Panc1 (cell line): ENCODE measurements at places on chromosomes 4 and X.
A peak's percentile ranks its signal among the peaks of the same experiment; 100 is the strongest.

- no peak for DNase-seq
Observed at GRCh38 chr4:7864685-7865084, 75.0 kb downstream of the AFAP1 start.

DNA sequence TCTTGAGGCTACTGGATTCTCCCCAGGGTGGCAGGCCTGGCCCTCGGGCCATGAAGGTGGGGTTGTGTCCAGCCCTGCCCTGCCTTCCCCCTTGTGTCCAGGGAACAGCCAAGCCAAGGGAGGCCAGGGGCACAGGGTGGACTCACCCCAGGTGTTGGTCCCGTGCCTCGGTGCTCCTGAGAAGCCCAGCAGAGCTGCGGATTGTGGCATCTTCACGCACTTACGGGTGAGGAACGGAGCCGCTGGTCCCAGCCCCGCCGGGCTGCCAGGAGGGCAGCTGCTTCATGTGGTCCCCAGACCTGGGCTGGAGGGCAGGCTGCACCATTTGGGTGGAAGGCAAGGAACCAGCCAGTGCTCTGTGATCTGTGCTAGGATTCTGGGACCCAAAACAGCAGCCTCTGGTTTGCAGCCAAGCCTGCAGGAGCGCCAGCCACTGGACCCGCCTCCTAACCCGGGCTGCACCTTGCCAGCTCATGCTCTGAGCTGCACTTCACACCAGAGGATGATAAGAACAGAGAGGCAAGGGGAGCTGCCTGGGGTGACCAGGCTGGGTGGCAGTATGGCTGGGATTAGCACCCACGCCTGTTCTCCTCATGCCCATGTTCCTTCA, 36.1 kb upstream of the HMX1 start:
- no peak for DNase-seq

- DNase-seq, result no peak
Observed at GRCh38 chrX:105882581-105883275, 60.4 kb downstream of the NRK start.

DNA sequence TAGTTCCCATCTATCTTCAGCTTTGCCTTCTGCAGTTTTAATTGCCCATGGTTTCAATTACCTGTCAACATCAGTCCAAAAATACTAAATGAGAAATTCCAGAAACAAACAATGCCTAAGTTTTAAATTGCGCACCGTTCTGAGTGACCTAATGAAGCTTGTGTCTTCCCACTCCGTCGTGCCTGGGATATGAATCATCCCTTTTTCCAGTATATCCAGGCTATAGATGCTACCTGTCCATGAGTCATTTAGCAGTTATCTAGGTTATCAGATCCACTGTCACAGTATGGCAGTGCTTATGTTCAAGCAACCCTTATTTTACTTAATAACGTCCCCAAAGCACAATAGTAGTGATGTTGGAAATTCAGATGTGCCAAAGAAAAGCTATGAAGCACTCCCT, 363.6 kb upstream of the FAM241A start:
- DNase-seq, result no peak

DNA sequence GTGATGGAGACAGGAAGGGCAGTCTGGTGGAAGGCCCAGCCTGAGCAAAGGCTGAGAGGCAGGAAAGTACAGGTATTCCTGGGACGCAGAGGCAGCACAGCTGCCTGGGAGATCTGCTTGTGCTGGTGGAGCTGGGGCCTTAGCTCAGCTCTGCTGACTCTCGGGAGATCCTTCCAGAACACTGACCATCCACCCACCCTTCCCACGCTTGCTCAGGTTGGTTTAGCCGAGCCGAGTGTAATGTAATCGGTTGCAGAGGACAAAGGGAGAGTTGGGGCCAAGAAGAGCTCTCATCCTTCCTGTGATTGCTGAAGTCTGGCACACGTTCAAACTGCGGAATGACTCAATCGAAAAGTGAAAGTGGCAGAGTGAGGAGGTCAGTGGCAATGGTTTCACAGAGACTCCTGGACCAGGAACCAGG, 43.1 kb upstream of the GPR78 start:
- DNase-seq, result peak; percentile 64

DNA sequence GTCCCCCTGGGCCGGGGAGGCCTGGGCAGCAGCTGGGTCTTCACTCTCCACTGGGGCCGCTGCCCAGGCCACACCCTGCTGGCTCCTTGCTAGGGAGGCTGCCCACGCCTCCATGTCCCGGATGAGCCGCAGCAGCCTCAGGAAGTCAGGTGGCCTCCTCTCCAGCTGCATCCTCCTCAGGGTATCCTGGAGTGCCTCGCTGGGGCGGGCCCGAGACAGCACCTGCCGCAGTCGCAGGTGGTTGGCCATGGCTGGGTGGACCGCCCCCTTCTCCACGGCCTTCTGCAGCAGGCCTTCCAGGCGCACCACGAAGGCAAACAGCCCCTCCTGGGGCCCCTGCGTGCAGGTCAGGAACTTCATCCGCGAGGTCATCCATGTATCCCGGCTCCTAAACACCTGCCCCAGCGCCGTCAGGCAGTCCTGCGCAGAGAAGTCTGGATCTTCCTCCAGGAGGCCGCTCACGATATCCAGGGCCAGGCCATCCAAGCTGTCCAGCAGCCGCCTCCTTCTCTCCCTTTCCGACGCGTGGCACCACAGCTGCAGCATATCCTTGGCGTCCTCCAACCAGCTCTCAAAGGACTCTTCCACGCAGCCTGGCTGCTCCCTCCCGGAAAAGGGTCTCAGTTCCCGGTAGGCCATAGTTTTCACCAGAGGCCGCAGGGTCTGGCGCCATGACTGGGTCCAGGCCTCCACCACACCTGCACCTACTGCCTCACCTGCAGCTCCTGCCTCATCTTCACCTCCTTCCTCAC, 2.1 kb downstream of the PNMA6F start:
- no peak for DNase-seq
